ENCODE measurements at places on chromosomes 3 and 15. TPM values are rescaled to one million over a fixed set of nuclear protein-coding genes. Genes with fewer than 3 reads are reported as not detected.

CRBN gene
- total RNA-seq, result 62.5 TPM

GRCh38 chr3:14769544-14770325 is 49.0 kb upstream of the FGD5 start:
- DNase-seq, result no peak
- no peaks in the 10 kb centered on the region for H3K27me3 ChIP-seq

GRCh38 chr3:39590806-39591205 is 123.3 kb downstream of the MOBP start:
- DNase-seq, result no peak
- no peaks in the 10 kb centered on the region for H3K4me1 ChIP-seq

DNA sequence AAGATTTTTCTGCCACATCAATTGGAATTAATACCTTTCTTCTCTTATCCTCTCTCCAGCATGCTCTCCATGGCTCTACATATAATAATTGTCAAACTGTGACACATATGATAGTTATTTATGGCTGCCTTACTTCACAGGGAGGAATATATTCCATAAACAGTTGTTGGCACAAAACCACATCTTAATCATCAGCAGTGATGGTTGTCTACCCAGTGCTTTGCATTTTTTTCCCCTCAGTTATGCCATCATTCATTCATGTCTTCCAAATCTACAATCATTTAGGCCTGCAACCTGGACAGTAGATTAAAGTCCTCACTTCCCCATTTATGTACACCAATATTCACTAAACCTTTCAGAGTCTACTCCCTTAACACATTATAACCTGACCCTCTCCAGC is 107.7 kb downstream of the THRB start:
- no peaks in the 10 kb centered on the region for H3K36me3 ChIP-seq
- no peaks in the 10 kb centered on the region for H3K4me1 ChIP-seq
- no peak for DNase-seq
- no peak overlapping the region for H3K27ac ChIP-seq
- H3K4me3 ChIP-seq, result no peak overlapping the region

FOXB1 gene
- total RNA-seq, result not detected

- H3K4me3 ChIP-seq, result no peak overlapping the region
- no peaks in the 10 kb centered on the region for H3K27me3 ChIP-seq
- peak overlapping the region; percentile 54 for H3K27ac ChIP-seq
- DNase-seq, result peak; percentile 56
- peaks cover 19% of the 10 kb centered on the region for H3K4me1 ChIP-seq
Observed at GRCh38 chr3:61903931-61904657, 342.7 kb downstream of the PTPRG start.

- peaks cover 89% of the 10 kb centered on the region for H3K4me1 ChIP-seq
- H3K27ac ChIP-seq, result peak overlapping the region; percentile 100
- peaks cover 78% of the 10 kb centered on the region for H3K36me3 ChIP-seq
- H3K27me3 ChIP-seq, result no peaks in the 10 kb centered on the region
Observed at GRCh38 chr3:141410408-141410807, 42.1 kb downstream of the ZBTB38 start.

TMEM212 gene
- total RNA-seq, result not detected

LTK gene
- not detected for total RNA-seq

GRCh38 chr15:84834969-84835368 is 17.8 kb downstream of the ALPK3 start:
- H3K27me3 ChIP-seq, result peaks cover 9% of the 10 kb centered on the region
- no peak overlapping the region for H3K4me3 ChIP-seq
- H3K4me1 ChIP-seq, result peaks cover 3% of the 10 kb centered on the region
- no peak overlapping the region for H3K27ac ChIP-seq
- DNase-seq, result no peak
